PC-9 (cell line): ENCODE measurements at places on chromosomes 7 and 10.

- DNase-seq: no peak
Measured at GRCh38 chr10:16439295-16439694, 2.5 kb downstream of the PTER start.

DNA sequence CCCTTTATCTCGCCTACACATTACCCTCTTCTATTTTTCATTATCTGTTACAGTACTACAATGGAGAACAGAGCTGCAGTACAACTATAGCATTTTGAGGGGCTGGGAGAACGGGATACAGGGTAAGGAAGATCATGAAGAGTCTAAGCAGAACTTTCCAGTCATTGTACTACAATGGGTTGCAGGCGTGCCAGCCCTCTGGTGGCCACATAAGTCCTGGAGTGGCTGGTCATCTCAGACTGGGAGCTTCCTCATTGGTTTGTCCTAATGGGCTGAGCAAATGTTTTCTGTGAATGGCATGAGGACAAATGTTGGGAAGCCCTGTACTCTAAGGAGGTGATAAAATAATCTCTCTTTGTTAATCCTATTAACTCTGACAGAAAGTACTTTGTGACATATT is 33.0 kb downstream of the TMEM106B start:
- no peak for DNase-seq

DNA sequence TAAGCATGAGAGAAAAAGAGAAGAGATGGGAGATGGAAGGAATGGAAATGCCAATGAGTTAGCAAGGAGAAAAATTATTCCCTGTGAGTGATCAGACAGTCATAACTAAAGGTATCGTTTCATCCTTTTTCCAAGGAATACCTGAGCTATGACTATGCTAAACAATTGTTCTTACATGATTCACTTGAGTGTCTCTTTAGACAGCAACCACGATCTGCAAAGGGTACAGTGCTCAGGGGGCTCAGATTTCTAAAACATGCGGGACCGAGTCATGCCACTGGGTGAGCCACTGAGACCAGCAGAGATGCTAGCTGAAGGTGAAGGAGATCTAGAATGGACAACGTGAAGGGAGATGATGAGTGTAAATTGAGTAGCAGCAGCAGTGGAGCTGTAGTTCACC is 78.0 kb upstream of the CTTNBP2 start:
- DNase-seq: no peak

- DNase-seq: no peak
Measured at GRCh38 chr7:104851268-104851667, 162.7 kb upstream of the KMT2E start.
